ENCODE measurements at places on chromosomes 4 and X.
A peak's percentile ranks its signal among the peaks of the same experiment; 100 is the strongest.

DNA sequence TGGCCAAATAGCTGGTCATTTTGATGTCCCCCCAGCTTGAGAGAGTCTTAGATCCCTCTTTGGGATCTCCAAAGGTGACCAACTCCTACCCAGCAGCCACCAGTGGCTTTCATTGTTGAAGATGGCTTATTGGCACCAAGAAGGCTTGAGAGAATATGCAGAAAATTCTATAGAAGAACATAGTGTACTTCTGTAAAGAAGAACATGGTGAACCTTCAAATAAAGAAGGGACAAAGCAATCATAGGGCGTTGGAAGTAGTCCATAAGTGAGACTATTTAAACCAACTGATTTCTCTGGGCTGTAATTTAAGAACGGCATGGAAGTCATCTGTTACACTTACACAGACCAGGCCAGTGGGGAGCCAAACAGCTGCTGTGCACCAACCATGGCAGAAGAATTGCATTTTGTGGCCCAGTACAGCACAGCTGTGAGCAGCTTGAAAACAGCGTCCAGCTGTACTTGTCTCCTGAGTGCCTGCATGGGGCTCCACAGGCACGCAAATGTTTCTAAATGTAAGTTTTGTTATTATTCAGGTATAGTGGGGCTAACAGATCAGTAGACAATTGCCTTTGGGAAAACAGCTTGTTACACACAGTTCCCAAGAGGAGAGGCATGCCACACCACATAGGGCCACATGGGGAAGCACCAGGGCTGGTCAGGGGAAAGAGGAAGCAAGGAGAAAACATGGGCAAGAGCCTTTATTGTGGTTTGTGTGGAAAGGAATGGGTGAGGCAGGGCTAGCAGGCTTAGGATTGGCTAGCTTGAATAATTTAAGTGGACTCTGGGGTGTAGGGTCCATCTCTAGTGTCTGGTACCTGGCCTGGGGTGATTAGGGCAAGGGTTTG is 125.0 kb downstream of the ARHGAP6 start:
- peak; percentile 11 for DNase-seq

- DNase-seq: no peak
These were observed 148.6 kb downstream of the SLC4A4 start for GRCh38 chr4:71487344-71487920.

GRCh38 chr4:168759959-168760527 is 250.0 kb downstream of the CBR4 start:
- no peak for DNase-seq

DNA sequence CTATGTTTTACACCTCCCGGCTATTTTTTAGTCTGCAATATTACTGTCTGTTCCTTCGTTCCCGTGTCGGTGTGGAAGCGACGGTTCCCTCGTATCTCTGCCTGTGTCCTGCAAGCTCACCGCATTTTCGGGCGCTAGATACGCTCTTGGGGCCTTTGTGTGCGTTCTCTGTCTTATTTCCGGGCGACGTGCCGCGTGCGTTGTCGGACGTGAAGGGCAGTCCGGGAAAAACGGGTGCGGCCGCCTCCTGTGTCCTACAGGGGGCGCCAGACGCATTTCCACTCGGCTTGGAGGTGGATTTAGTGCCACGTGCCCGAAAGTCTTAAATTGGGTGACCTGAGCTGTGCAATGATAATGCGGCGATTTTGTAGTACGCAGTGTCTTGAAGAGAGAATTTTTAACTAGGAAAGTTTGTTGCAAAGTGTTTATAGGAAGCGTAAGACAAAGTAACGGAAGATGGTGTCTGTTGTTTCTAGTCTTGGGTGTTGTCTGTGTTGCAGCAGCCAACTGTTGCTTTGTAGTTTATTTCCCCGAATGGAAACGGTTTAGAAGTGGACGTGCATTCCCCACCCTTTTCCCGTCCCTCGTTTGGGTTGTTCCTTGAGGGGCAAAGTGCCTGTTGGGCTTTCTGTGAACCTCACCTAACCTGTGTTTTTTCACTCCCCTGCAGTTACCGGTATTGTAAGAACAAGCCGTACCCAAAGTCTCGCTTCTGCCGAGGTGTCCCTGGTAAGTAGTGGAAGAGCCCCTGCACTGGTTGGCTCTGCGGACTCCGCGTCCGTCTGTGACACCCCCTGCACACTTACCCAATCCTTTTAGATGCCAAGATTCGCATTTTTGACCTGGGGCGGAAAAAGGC is 720 bp downstream of the RPL10 start:
- peak; percentile 91 for DNase-seq

DNA sequence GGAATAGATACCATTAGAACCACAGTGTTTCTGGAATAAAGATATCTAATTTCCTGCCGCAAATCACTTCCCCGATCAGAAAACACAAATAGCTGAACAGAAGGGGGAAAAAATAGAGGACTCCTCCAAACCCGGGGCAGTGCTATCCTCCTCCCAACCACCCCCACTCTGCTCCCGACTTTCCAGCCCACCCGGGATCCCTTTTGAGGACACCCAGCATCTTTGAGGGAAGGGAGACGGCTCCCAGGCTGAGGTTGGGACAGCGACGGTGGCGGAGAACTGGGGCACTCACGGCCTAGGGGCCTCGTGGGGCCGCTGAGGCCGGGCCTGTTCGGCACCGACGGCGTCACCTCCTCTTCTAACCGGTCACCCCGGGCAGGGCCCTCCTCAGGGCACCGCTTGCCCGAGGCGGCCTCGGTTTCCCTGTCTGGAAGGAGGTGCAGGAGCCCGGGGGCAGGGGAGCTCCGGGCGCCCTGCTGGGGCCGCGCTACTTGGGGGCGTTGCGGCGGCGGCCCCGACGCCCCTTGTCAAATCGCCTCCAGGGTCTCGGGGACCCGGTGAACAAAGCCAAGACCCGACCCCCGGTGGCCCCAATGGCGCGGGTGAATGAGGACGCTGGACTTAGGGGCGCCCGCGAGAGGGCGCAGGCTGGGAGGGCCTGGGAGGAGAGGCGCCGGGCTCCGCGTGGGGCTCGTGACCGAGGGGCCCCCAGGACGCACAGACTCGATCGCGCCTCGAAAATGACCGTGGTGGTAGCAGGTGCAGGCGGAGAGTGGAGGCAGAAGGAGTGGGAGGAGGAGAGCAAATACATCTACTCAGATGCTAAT is 6.9 kb upstream of the ARX start:
- no peak for DNase-seq

DNA sequence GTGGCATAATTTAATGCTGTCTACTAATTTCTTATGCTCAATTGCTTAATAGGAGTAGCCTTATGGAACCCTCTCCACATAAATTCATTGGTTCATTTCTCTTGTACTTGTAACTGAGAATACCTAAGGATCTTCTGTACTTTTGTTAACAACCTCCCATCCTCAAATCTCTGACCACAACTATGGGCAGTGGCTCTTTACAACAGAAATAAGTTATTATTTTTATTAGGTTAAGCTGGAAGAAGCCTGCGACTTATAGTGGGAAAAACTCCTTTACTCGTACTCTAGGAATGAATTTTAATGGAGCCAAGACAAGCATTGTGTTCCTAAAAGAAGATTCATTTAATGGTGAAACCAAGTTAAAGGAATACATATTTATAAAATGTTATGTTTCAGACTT is 337.1 kb upstream of the CTSO start:
- DNase-seq: no peak

DNA sequence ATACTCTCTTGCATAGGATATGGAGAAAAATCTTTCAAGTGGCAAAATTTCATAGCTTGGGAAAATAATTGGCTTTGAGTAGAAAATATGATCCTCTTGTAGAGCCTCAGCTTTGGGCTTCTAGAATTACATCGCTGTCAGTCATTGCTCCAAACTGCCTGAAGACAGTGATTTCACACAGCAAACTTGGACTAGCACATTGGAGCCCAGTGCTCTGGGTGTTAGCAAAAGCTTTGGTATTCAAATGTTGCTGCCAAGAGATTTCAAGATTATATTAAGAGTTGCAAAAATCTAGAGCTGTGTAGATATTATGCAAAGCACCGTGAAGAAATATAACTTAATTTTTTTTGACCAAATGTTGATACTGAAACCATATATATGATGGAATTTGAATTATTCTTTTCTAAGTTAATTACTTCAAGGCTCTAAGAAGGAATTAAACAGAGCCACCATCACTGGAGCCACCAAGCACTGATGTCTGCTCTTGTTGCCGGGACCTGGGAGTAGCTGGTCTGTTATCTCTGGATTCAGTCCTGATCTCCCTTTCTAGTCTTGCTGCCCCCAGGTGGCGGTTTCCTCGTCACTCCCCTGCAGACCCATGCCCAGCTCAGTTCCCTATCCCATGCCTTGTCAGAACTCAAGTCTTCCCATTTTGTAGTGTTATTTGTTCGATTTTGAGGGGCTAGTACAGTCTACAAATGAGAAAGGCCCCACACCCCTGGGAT is 260.7 kb upstream of the SFRP2 start:
- peak; percentile 27 for DNase-seq

GRCh38 chr4:73451981-73452747 is 16.1 kb downstream of the AFP start:
- no peak for DNase-seq

GRCh38 chrX:94057385-94057784 is 383.4 kb downstream of the FAM133A start:
- DNase-seq: no peak

DNA sequence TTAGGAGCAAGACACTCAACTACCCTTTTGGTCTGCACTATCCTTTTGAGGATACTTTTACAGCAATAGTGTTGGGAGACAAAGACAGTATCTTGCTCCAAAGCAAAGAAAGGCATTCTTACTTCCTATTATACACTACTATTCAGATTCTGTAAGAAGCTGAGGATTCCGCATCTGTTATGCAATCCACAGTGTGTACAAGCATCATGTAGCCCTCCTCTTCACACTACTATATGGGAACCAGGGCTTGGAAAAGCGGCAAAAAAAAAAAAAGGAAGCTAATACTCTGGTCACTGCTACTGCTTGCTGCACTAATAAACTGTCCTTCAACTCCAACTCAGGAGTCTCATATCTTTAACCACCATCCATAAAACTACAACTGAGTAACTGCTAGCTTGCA is 59.1 kb downstream of the FBXW7 start:
- no peak for DNase-seq

DNA sequence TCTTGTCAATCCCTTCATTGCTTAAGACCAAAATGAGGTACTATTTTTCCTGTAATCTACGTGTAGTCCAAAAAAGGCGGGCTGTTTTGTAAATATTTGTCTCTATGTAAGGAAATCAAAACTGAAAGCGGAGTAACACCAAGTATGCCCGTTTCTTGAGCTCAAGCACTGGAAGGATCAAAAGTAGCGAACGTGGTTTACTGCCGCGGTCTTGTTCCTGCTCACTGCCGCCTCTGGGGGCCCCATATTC is 71.5 kb downstream of the AFF1 start:
- DNase-seq: no peak

DNA sequence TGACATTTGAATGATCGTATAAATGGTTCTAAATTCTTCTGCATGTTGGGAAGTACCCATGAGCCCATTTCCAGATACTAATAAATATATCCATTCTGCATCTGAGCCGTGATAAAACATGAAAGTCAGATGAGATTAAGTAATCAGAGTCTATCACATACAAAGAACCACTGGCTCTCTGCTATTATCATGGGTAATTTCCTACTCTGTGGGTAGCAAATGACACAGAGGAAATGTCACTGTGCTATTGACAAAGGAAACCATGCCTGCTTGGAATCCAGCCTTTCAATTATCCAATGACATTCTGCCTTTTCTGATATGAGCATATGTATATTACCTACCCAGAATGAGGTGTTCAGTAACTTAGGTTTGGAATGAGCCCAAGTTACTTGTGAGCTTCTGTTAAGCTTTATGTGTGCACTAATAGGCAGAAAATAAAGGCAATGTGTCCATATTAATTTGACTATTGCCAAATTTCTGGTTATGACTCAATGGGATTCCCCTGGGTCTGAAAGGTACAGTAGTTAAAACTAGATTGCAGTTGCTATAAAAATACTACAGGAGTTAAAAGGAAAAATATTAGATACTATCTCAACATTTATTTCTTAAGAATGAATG is 238.7 kb upstream of the KCNIP4 start:
- DNase-seq: no peak

- DNase-seq: no peak
These were observed at the start of gene NDP for GRCh38 chrX:43973249-43974099. Gene NDP, minus strand, starts transcription at chrX:43973390. Its CDS starts 14,745 bp downstream, at chrX:43958645.

DNA sequence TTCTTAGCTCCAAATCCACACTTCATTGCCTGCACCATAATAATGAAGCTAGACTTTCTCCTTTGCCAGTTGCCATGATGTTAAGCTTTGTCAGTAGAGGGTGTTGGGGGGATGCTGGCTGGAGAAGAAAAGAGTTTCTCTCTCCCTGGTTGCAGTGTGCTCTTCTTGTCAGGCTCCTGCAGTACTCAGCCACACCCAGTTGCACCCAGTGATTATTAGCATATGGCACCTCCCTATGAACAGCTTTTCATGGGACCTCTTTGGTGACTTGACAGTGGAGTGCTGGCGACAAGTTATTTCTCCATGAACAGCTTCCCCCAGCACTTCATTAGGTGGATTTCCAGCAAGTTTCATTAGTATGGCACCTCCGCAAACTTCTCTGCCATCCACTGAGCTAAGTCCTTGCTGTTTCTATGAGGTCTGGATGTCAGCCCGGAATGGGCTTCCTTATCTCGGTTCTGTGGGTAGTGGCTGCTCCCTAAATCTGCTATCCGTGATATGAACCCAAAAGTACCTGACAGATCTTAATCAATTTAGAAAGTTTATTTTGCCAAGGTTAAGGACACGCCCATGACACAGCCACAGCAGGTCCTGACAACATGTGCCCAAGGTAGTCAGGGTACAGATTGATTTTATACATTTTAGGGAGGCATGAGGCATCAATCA is 18.8 kb upstream of the OTUD4 start:
- no peak for DNase-seq

DNA sequence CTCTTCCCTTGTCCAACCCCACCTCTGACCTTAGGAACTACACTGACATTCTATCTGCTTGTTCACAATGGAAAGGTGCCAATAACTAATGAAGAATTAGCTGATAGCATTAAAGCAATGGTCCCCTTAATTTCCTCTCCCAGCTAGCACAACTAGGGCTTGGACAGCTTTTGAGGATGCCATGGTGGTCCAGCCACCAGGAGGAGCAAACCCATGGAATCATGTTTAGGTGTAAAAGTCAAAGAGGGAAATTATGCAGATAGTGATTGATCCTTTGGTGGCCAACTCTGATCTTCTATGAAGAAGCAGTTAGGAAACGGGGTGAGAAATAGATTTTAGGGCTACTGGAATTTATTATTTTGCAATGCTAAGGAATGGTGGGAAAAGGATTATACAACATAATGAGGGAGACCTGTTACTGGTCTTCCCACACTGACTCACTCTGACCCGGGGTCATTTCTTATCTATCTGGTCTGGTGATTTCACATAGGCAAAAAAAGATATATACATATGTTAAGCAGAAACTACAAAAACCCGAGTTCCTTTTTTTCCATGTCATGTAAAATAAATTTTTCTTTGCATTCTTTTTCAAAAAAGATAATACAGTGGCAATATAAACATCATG is 45.8 kb upstream of the FBXW7 start:
- DNase-seq: no peak

- DNase-seq: no peak
These were observed 193.1 kb upstream of the PITX2 start for GRCh38 chr4:110815950-110816349.

Measured in mucosa of descending colon (tissue), 3 donors.